ENCODE measurements at places on chromosomes 5 and 9.

- no peak for DNase-seq
Measured at GRCh38 chr9:114119242-114120191, 20.4 kb upstream of the KIF12 start.

GRCh38 chr5:110590187-110590586 is 136.3 kb downstream of the TMEM232 start:
- DNase-seq = no peak

DNA sequence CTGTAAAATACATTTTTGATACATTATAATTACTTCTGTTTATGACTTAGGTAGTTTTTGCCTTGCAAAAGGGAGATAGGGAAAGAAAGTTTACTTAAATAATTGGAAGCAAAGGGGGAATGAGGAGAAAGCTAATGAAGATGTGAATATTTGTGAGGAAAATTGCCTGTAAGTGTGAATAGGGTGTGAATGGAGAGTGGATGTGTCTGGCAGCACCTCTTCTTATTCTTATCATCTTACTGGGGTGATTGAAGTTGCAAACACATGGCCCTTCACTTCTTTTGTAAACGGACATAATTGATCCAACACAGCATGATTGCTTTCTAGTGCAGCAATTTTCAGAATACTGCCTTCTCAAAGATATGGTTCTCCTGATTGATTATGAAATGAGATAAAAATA is 46.6 kb downstream of the PALM2AKAP2 start:
- no peak for DNase-seq

DNA sequence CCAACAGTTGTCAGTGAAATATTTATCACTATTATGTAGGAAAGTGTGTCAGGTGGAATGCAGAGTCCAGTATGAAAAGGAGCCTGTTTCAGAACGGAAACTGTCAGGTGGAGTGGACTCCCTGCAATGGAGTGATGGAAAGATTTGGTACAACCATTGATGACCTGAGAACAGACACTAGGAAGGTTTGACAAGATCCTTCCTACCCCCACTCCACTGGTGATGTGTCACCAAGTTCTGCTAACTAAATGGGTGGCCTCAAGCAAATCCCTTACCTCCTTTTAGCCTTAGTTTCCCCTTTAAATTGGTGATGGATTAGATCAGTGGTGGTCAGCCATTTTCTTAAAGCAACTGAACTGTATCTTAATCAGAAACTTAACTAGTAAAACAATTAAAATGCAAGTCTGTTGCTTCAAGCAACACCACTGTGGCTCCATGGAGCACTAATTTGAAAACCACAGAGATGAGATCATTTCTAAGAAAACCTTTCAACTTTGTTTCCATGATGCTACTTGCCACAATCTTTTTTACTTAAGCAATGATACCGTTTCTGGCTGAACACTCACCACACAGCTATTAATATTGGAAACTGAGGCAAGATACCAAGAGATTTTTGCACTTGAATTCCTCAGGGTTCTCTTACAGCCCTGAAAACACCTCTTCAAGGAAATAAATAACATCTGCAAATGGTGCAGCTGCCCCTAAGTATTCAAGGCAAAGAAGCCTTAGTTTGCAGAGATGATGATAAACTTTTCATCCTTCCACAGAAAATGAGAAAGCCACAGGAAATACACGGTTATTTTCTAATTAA is 140.6 kb downstream of the ERCC6L2 start:
- DNase-seq = no peak

DNA sequence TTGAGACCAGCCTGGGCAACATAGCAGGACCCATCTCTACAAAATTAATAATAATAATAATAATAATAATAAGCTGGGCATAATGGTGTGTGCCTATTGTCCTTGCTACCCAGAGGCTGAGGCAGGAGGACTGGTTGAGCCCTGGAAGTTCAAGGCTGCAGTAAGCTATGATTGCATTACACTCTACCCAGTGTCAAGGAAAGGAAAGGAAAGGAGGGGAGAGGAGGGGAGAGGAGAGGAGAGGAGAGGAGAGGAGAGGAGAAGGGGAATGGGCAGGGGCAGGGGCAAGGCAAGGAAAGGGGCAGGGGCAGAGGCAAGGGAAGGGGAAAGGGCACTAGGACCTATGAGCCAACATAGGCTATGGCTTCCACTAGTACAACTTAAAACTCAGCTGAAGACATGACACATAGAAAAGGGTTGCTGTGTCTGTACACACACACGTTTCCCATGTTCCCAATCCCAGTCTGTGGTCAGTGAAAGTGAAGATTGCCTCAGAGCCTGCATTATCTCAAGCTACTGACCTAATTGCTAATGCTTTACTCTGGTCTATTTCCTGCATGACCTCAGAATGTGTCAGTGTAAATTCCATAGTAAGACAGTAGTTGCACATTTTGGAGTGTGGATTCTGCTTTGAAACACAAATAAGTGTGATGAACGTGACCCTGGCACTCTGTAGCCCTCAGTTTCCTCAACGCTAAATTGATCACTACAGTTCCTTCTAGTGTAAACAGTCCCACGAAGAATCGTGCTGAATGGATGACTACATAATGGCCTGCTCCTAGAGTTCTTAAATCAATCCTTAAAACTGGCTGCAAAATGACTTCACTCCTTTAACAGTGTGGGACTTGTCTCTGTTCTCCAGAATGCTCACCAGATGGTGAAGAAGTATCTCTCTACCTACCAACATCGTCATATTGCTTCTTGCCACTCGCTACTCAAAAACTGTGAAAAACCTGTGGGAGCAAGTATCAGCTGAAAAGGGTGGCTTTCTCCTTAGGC is 497.0 kb downstream of the RAB3C start:
- no peak for DNase-seq

- DNase-seq = no peak
Measured at GRCh38 chr9:135217836-135218235, 130.4 kb downstream of the OLFM1 start.

GRCh38 chr9:35341585-35341984 is 148.3 kb upstream of the RUSC2 start:
- no peak for DNase-seq

DNA sequence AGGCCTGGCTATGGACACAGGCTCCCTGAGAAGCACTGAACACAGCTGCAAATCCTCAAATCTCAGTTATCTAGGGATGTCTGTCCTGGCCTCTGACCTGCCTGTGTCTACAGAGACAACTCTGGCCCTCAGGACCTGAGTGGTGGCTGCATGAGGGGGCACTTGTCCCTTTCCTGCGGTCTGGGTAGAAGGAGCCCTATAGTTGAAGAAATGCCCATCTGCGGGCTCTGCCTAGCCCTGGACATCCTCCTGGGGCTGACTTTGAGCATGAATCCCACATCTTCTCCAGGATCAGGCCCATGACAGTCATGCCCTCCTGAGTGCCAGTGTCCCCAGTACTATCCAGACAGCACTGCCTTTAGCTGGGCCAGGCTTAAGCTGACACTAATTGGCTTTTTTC is 10.0 kb downstream of the DNAJB5 start:
- DNase-seq = no peak

GRCh38 chr5:67331296-67331925 is 134.8 kb upstream of the CD180 start:
- no peak for DNase-seq

DNA sequence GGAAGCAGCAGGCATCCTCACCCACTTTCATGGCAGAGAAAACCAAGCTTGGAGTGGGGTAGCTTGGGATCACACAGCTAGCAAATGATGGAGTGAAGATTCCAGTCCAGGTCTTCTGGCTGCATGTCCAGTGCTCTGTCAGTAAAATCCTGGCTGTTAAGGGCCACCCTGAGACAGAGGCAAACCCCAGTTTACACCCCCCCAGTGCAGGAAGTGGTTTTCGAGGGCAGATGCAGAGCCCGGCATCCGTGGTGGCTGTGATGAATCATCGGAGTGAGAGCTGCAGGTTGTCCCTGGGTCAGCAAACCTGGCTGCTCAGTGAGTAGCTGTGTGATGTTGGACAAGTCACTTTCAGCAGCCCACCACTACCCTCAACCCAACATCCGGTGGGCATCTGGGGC is 115.4 kb downstream of the RGS3 start:
- peak; percentile 64 for DNase-seq

DNA sequence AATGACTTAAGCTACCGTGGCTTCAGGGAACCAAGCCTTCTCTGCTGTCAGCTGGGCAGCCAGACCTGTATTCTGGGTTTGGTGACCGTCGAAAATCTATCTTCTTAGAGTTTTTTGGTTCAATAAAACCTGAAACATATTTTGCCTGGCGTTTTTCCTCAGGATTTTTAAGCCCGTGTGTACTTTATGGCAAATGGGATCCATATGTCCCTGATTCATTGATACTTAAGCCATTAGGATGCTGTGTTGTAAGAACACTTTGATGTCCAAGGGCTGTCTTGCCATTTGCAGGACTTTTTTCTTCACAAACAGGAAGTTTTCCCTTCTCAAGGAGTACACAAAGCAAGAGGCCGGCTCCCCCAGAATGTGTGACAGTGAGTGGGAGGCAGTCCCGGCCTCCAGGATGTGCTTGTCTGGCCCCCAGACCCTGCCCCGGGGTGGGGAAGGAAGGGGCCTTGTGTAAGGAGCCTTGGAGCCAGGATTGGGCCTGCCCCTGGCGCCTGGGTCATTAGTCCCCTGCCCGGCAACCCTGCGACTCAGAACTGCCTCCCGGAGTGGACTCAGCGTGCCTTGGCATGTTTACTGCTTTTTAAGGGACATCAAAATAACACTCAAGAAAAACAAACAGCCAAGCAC is 83.4 kb upstream of the SMIM23 start:
- DNase-seq = no peak

DNA sequence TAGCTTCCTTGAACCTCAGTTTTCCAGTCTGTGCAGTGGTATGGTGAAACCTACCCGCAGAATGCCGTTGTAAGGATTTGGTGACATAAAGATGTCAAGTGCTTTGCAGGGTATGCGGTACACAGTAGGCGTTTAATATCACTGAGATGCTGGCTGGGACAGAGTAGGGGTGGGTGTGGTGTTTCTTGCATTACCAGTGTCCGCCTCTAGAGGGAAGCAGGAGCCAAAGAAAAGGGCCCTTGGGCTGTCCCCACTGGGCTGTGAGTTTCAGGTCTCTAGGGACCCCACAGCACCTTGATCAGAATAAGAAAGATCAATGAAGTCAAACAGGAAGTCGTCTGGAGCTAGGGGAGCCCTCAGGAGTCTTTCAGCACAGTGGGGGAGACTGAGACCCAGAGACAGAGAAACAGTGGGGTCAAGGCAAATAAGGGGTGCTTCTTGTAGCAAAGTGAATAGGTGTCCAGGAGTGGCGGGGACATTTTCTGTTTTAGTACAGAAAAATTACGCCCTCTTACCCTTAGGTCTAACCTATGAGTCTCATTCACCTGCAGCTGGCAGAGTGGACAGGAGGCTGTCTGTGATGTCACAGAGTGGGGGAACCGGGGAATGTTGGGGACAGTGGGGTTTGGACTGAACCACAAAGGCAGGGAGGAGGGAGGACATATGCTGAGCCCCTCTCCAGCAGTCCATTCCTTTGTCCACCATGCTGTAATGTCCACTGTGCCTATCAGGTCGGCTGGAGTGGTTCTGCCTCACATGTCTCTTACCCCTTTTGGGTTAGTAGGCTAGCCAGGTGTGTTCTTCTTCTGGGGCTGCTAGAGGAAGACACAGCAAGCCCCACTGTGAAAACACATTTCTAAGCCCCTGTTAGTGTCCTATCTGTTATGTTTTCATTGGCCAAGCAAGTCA is 4.7 kb upstream of the TEX53 start:
- DNase-seq = peak; percentile 31

GRCh38 chr5:43099640-43100039 is 21.1 kb upstream of the ZNF131 start:
- no peak for DNase-seq

GRCh38 chr9:76357555-76357954 is 36.7 kb downstream of the RFK start:
- DNase-seq = no peak

GRCh38 chr5:2427983-2428382 is 323.5 kb downstream of the IRX2 start:
- DNase-seq = no peak

GRCh38 chr5:170353011-170353761 is 36.0 kb downstream of the KCNMB1 start:
- no peak for DNase-seq

- no peak for DNase-seq
Measured at GRCh38 chr5:126948011-126948355, 82.4 kb downstream of the MARCHF3 start.

GRCh38 chr5:147830035-147830434 is 1.4 kb downstream of the SPINK1 start:
- no peak for DNase-seq

DNA sequence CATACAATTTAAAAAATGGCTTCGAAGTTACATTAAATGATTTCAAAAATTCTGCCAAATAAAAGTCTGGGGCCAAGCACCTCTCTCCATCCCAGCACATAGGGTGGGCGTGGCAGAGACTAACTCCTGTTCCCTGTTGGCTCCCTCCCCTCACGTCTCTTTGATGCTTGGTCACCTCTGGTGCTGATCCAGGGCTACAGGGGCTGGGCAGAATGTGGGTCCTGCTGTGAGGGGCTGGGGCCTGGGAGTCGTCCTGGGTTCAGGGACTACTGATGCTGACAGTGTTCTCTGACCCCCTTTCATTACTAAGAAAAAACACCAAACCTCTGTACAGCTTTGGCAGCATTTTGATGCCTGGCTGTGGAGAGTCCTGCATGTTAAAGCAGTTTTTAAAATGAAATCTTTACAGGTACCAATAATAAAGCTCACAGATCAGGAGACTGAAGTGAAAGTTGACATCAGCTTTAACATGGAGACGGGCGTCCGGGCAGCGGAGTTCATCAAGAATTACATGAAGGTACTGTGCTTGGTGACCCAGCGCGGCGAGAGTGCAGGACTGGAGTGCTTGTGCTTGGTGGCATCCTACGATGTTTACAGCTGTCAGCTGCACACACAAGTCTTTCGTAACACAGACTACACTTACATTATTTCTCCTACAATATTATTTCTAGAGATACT is 29.0 kb downstream of the TENT4A start:
- no peak for DNase-seq

- peak; percentile 58 for DNase-seq
Measured at GRCh38 chr9:126705767-126706697, 92.3 kb downstream of the LMX1B start.

DNA sequence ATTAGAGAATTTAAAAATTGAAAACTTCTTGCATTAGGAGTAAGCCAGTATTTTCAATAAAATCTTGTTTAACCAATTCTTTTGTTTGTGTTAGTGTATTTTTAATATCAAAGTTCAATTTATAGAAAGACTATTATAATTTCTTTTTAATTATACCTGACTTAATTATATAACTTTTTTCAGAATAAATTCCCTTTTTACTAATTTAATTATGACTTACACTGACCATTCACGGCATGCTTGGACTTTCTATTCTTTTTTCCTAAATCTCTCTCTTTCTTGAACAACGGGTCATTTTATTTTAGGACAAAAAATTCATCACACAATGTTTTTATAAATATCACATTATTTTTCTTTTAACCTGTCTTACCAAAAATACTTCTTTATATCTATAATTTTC is 555.3 kb upstream of the PTGER4 start:
- no peak for DNase-seq

DNA sequence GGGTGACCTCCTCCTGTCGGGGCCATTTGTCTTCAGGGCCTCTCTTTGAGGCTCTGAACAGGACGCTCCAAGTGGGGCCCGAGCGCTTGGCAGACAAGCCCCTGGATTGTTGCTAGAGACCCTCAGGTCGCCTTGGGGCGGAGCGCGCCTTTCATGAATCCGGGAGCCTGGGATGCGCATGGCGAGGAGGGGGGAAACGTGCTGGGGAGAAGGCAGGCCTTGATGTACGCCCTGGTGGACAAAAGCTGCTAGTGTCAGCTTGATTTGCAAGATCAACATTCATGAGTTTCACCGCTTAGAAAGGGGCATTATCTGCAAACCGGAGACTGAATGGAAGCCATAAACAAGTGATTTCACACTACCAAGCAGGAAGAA is 226.3 kb downstream of the SMARCA2 start:
- DNase-seq = no peak

- DNase-seq = no peak
Measured at GRCh38 chr5:15500325-15501001, 483 bp downstream of the FBXL7 start.

Data from activated CD8-positive, alpha-beta memory T cell treated with anti-CD3 and anti-CD28 coated beads for 4 hours (primary cell).